Amniotic stem cell (primary cell): ENCODE measurements at places on chromosomes 13 and 19.

DNA sequence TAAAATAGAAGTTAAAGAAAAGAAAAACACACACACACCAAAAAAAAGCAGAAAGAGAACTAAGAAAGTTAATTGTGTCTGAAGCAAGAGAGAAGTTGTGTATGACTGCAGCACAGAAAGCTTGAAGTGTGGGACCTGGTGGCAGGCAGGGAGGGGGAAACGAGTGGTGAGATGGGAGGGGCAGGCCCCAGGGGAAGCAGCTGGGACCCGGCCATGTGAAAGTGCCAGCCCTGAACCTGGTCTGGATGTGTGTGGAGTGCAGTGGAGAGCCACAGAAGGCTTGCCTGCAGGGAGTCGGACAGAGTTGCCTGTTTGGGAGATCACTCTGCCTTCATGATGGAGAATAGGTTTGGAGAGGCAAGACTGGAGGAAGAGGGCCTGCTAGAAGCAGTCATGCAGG, 199.0 kb downstream of the GGACT start:
- DNase-seq = no peak

GRCh38 chr13:70708775-70709174, 600.5 kb upstream of the KLHL1 start:
- no peak for DNase-seq

DNA sequence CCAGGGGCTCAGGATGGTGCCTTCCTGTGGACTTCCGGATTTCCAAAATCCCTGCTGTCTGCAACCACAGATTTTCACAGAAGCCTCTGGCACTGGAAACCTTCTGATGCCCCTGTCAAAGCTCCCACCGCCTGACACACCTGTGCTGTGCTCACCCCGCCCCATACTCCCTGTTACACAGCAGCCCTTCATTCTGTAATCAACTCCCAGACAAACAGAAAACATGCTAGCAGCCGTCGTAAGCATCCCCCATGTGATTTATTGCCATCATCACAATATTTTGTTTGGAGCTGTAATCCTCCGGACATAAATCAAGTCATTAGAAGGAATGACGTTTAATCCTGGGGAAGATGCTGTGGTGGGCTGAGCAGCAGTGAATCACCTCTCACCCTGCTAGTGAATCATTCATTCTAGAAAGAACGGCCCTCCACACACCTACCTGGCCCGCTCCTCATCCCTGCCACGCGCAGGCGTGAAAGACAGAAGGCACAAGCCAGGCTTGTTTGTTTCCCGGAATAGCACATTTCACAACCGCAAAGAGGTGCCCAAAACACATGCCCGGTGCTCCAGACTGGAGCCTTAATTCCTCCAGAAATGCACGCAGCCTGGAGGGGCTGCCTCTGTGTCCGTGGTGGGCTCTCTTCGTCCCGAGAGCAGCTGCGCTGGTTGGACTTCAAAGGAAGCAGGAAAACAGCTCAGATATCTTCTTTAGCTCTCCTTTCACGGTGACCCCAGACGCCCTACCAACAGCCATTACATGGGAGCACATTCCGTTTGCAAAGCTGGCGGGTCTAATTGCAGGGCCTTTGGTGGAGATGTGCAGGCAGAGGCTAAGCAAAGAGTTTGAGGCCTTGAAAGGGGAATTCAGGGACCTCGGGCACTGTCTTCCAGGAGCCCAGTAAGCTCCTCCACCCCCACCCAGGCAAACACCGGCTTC, 41.3 kb upstream of the KCTD15 start:
- no peak for DNase-seq

- DNase-seq = no peak
Measured at GRCh38 chr13:26458196-26458749, 99.2 kb upstream of the WASF3 start.
